Activated T-cell treated with anti-CD3 and anti-CD28 coated beads for 1 hour (primary cell): ENCODE measurements at places on chromosomes 16 and 17.

- DNase-seq = no peak
Observed at GRCh38 chr16:79316004-79316458, 284.5 kb downstream of the MAF start.

- no peak for DNase-seq
Observed at GRCh38 chr16:78762222-78762621, 662.8 kb downstream of the WWOX start.

GRCh38 chr17:58081646-58082340, 1.4 kb upstream of the DYNLL2 start:
- DNase-seq = no peak

GRCh38 chr17:11880714-11881113, 116.6 kb downstream of the ZNF18 start:
- DNase-seq = no peak

- DNase-seq = no peak
Observed at GRCh38 chr17:56822725-56823124, 11.0 kb downstream of the C17orf67 start.

- DNase-seq = no peak
Observed at GRCh38 chr16:85689285-85689949, 663 bp upstream of the GINS2 start.

- no peak for DNase-seq
Observed at GRCh38 chr17:58427807-58428206, 10.5 kb upstream of the RNF43 start.

- DNase-seq = no peak
Observed at GRCh38 chr16:84068783-84069462, 26.3 kb upstream of the SLC38A8 start.

DNA sequence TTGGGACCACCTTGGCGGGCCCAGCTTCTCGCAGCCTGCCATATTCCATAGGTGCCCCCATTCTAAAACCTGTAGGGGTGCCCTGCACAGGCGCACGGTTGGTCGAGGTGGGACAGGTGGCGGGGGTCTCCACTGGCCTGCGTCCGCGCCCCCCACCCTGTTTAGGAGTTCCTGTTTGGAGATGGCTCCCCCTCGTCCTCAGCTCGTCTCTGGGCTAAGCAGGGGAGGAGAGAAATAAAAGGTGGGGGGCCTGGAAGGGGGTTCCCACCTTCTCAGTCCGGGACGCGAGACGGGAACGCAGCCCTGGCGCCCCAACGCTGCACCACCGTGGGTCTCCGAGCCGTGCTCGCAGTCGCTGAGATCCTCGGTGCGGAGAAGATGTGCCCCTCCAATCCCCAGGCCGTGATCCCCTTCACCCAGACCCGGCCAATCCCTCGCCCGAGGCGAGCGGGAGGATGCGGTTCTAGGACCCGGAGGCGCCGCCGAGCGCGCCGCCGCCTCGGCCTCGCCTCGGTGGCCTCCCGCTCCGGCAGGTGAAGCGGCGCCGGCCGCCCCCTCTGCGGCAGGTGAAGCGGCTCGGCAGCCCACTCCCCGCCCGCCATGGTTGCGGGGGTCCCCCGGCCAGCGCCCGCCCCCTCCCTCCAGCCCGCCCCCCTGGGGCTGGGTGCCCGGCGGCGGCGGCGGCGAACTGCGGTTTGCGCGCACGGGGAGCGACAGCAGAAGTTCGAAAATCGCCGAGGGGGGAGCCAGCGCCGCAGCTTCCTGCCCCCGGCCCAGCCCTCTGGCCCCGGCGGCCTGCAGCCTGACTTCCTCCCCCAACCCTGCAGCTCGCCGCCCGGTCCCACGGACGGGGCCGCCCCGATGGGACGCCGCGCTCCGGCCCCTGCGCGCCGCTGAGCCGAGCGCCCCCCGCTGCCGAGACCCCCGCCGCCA, at the start of gene FMNL1:
Gene FMNL1, plus strand, starts transcription at position 805 of the 933 bp plus-strand sequence. CDS start 240 bp downstream, outside the sequence.
- DNase-seq = peak; percentile 42

DNA sequence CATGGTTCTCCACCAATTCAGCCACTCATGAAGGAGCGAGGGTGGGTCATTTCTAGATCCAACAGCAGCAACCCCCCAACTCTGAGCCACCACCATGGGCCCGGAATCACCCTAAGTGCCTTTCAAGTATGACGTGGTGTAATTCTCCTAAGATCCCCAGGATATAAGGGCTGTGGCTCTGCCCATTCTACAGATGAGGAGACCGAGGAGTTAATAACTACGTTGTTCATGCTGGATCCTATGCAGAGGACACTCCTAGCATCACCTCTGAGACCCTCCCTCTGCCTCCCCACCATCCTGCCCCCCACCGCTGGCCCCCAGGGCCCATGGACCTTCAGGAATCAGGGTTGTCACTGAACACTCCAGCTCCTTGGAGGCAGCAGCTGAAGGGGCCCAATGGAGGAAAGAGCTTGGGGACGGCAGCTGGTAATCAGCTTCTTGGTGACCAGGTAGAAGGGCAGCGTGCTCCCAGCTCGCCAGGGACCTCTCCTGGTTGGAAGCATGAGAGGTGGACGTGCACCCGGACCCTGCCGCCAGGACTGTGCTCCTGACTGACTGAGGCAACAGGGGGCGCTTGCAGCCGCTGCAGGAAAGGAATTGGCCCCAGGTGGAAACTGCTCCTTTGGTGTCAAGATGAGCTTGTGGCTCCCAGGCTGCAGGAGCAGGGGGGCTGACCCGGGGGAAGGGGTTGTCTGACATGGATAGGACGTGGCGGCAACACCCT, 28.2 kb upstream of the CACNG1 start:
- no peak for DNase-seq

GRCh38 chr16:49658531-49658930, 197.4 kb downstream of the ZNF423 start:
- DNase-seq = no peak

DNA sequence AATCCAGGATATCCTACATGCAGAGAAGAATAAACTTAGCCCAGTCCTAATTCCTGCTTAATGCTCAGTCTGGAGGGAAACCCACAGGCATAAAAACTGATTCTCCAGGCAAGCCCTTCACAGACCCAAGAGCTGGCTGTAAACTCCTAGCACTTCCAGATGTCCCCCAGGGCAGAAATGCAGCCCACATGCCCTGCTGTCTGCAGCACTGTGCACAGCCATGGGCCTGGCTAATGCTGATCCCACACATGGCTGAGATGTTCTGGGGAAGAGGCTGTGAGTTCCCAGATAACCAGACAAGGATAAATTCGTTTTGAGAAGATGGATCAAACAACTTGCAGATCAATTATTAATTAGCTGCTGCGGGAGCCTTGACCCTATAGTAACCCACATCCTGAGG, 148.4 kb downstream of the AATF start:
- no peak for DNase-seq

- no peak for DNase-seq
Observed at GRCh38 chr16:87463722-87464690, 28.8 kb downstream of the ZCCHC14 start.

- no peak for DNase-seq
Observed at GRCh38 chr17:61475726-61476125, 23.5 kb downstream of the TBX4 start.
